ENCODE measurements at places on chromosomes 4 and X. TPM values are rescaled to one million over a fixed set of nuclear protein-coding genes. Genes with fewer than 3 reads are reported as not detected.

Gene NR3C2
- 22.4 TPM for total RNA-seq

Gene MAGEB5
- not detected for total RNA-seq

Gene BDH2
- total RNA-seq, result 20.3 TPM

Gene CFI
- 72.5 TPM for total RNA-seq

Gene NLGN4X
- total RNA-seq, result 9.8 TPM

Gene TMEM255A
- total RNA-seq, result 0.46 TPM

- no peak overlapping the region for H3K4me3 ChIP-seq
- no peaks in the 10 kb centered on the region for H3K4me1 ChIP-seq
Measured at GRCh38 chr4:78004270-78004669, 52.9 kb upstream of the FRAS1 start.

- no peak for DNase-seq
- peaks cover 5% of the 10 kb centered on the region for H3K4me1 ChIP-seq
- H3K27ac ChIP-seq, result no peak overlapping the region
- no peak overlapping the region for H3K4me3 ChIP-seq
- H3K27me3 ChIP-seq, result no peaks in the 10 kb centered on the region
Measured at GRCh38 chr4:70940134-70940533, 38.0 kb downstream of the MOB1B start.

GRCh38 chr4:139893801-139894200, 228.2 kb downstream of the MGST2 start:
- no peak overlapping the region for H3K4me3 ChIP-seq
- no peaks in the 10 kb centered on the region for H3K27me3 ChIP-seq
- H3K27ac ChIP-seq, result no peak overlapping the region
- H3K4me1 ChIP-seq, result no peaks in the 10 kb centered on the region
- no peaks in the 10 kb centered on the region for H3K36me3 ChIP-seq

DNA sequence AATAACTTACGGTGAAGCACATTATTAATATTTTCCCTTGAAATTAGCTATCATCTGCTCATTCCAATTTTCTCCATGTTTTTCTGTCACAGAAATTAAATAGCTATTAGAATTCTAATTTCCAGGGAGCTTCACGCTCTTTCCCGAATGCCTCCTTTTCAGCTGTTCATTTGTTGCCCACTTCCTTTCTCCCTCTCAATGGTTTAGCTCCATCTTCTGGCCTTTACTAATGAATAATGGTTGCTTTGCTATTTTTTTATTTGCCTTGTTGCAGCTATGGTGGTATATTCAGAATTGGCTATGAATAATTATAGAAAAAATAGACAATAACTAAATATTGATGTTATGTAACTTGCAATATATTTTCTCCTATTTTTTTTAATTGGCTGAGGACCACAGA, 70.5 kb downstream of the GRIA2 start:
- DNase-seq, result no peak
- H3K4me1 ChIP-seq, result no peaks in the 10 kb centered on the region
- H3K36me3 ChIP-seq, result no peaks in the 10 kb centered on the region
- no peak overlapping the region for H3K4me3 ChIP-seq
- no peaks in the 10 kb centered on the region for H3K27me3 ChIP-seq
- H3K27ac ChIP-seq, result no peak overlapping the region

DNA sequence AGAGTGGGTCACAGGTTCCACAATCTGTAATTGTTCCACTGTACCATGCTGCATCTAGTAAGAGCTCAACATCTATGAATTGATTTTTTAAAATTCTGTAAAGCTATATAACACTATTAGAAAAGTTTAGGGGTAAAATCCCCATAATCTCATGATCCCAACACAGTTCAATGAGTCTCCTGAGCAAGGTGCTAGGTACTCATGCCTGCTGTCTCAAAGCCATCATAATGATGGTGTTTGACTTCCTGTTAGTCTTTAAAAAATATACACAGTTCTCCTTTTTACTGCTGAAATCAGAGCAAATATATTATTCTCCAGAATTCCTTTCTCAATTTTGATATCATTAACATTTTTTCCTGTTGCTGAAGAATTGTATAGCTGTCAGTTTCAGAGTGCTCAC, 55.9 kb downstream of the SH3BGRL start:
- H3K4me3 ChIP-seq, result no peak overlapping the region
- no peaks in the 10 kb centered on the region for H3K27me3 ChIP-seq
- DNase-seq, result no peak
- no peaks in the 10 kb centered on the region for H3K36me3 ChIP-seq
- peak overlapping the region; percentile 29 for H3K27ac ChIP-seq

DNA sequence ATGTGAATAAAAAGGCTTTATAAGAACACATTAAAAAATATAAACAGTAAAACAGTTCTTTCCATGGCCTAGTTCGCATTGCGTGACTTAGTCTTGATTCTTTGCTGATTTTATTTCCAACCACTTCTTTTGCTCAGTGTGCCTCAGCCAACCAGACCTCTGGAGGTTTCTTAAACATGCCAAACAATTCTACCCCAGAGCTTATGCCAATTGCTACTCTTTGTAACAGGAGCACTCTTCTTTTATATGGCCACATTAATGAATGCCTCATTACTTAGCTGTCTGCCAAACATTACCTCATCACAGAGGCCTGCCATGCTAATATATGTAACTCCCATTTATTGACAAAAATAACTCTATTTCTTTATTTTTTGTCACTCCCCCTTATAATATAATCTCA, 202.3 kb downstream of the NDST4 start:
- H3K36me3 ChIP-seq, result no peaks in the 10 kb centered on the region
- H3K4me3 ChIP-seq, result no peak overlapping the region
- H3K27ac ChIP-seq, result no peak overlapping the region

GRCh38 chr4:138634915-138635314, 380.7 kb upstream of the NOCT start:
- no peak for DNase-seq
- no peak overlapping the region for H3K27ac ChIP-seq
- no peaks in the 10 kb centered on the region for H3K4me1 ChIP-seq
- H3K27me3 ChIP-seq, result no peaks in the 10 kb centered on the region

- H3K27ac ChIP-seq, result no peak overlapping the region
- H3K4me1 ChIP-seq, result no peaks in the 10 kb centered on the region
- no peaks in the 10 kb centered on the region for H3K36me3 ChIP-seq
- no peak overlapping the region for H3K4me3 ChIP-seq
Measured at GRCh38 chr4:188435381-188435780, 296.1 kb downstream of the TRIML1 start.

DNA sequence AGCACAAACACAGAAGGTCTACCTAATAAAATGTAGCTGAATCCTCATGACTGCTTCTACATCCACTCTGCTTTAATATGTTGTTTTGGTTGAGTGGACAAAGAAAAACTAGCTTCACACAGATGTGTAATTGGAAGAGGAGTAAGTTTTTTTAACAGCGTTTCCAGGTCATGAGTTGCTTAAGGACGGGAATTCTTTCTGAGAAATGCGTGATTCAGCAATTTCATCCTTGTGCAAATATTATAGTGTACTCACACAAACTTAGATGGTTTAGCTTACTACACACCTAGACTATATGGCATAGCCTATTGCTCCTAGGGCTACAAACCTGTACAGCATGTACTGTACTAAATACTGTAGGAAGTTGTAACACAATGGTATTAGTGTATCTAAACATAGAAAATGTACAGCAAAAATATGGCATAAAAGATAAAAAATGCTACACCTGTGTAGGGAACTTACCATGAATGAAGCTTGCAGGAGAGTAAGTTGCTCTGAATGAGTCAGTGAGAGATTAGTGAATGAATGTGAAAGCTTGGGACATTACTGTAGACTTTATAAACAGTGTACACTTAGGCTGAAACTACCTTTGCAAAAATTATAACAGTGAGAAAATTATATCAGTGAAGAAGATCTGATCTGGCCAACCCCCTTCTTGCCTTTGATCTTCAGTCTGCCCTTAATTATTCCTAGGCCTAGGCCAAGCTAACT, 70.8 kb upstream of the IL15 start:
- no peaks in the 10 kb centered on the region for H3K4me1 ChIP-seq
- H3K27me3 ChIP-seq, result no peaks in the 10 kb centered on the region
- DNase-seq, result no peak
- H3K36me3 ChIP-seq, result no peaks in the 10 kb centered on the region
- no peak overlapping the region for H3K27ac ChIP-seq
- H3K4me3 ChIP-seq, result no peak overlapping the region

DNA sequence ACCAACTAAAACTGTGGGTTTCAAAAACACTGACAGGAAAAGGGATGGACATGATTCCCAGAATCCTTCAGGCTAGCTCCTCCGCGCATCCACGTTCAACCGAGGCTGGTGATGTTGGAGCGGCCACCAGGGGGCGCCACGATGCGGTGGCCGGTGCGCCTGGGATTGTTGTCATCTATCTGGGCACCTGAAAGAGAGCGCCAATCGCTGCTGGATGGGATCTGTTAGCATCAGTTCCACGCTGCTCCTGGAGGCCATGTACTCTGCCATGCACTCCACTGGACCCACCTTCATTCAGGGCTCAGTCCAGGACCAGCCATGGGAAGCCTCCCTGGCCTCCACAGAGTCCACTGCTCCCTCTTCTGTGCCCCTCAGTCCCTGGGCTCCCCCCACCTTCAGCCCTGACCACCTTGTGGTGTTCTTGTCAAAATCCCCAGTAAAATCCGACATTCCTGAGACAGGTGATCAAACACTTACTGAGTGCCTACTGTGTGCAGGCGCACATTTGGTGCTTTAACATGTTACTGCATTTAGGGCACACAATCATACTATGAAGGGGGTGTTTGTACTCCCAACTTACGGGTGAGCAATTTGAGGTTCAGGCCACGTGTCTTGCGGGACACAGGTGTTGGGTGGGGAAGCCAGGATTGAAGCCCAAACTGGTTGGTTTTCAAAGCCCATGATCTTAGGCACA, 71.1 kb downstream of the CRMP1 start:
- H3K4me1 ChIP-seq, result peaks cover 5% of the 10 kb centered on the region
- no peak overlapping the region for H3K27ac ChIP-seq
- no peak overlapping the region for H3K4me3 ChIP-seq
- peak; percentile 63 for DNase-seq
- no peaks in the 10 kb centered on the region for H3K27me3 ChIP-seq

- no peaks in the 10 kb centered on the region for H3K4me1 ChIP-seq
- H3K27me3 ChIP-seq, result no peaks in the 10 kb centered on the region
- H3K27ac ChIP-seq, result no peak overlapping the region
- no peak overlapping the region for H3K4me3 ChIP-seq
- DNase-seq, result no peak
- H3K36me3 ChIP-seq, result no peaks in the 10 kb centered on the region
Measured at GRCh38 chr4:119715490-119716445, 87.2 kb upstream of the PDE5A start.

DNA sequence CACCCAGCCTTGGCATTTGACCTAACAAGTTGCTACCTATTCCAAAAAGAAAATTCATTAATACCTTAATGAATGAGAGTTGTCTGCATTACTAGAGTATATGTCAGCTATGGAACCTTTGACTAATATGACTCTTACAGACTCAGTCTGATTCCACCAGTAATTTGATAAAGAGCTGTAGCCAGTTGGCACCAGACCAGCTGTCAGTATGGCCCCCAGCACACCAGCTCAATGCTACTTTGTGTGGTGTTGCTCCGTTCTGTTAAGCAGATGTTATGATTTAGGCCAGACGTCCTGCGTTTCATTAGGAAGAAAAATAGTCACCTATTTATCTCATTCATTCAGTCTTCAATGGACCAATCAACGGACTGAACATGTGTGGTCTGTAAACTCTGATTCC, 215.5 kb downstream of the TLL1 start:
- H3K36me3 ChIP-seq, result no peaks in the 10 kb centered on the region
- H3K27me3 ChIP-seq, result no peaks in the 10 kb centered on the region
- H3K4me1 ChIP-seq, result no peaks in the 10 kb centered on the region
- H3K27ac ChIP-seq, result no peak overlapping the region
- DNase-seq, result no peak

- H3K27ac ChIP-seq, result no peak overlapping the region
- no peaks in the 10 kb centered on the region for H3K4me1 ChIP-seq
- H3K36me3 ChIP-seq, result no peaks in the 10 kb centered on the region
Measured at GRCh38 chr4:34791209-34791608, 1453.1 kb downstream of the ARAP2 start.

- H3K27ac ChIP-seq, result no peak overlapping the region
- H3K4me1 ChIP-seq, result peaks cover 23% of the 10 kb centered on the region
- H3K27me3 ChIP-seq, result no peaks in the 10 kb centered on the region
Measured at GRCh38 chr4:38150766-38151165, 190.6 kb downstream of the PTTG2 start.

DNA sequence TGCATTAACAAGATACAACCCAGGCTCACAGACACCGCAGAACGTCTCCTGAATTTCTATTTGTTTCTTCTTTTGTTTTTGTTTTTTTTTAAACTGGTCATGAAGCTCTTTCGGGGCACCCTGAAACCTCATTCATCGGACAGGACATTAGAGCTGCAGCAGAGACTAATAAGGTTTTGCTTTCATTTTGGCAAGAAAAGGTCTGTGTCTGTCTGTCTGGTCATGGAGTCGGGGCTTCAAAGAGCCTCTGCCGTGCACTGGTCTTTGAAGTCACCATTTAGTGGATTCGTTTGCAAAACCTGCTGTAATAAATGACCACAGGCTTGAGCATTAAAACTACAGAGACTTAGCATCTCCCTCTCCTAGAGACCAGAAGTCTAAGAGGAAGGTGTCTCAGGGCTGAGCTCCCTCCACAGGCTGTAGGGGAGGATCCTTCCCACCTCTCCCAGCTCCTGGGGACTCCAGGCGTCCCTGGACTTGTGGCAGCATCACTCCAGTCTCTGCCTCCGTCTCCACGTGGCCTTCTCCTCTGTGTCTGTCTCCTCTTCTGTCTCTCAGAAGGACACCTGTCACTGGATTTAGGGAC, 247.5 kb downstream of the CRLF2 start:
- H3K27me3 ChIP-seq, result no peaks in the 10 kb centered on the region
- no peaks in the 10 kb centered on the region for H3K4me1 ChIP-seq
- H3K4me3 ChIP-seq, result no peak overlapping the region
- H3K36me3 ChIP-seq, result no peaks in the 10 kb centered on the region

DNA sequence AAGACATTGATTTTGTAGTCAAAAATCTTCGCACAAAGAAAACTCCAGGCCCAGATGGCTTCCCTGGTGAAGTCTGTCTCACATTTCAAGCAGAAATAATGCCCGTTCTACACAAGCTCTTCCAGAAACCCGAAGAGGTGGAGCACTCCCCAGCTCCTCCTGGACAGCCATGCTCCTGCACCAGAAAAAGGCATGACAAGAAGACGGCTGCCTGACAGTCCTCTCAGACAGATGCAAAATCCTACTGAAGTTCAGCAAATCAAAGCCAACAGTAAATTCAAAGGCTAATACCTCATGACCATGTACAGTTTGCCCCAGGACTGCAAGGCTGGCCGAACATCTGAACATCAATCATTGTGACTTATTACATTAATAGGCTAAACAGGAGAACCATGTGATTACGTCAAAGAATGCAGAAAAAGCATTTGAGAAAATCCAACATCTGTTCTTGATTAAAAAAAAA, 30.8 kb upstream of the MXD4 start:
- H3K27ac ChIP-seq, result no peak overlapping the region
- H3K36me3 ChIP-seq, result no peaks in the 10 kb centered on the region
- peaks cover 8% of the 10 kb centered on the region for H3K4me1 ChIP-seq
- no peak overlapping the region for H3K4me3 ChIP-seq

- peak; percentile 89 for DNase-seq
- no peaks in the 10 kb centered on the region for H3K27me3 ChIP-seq
- no peak overlapping the region for H3K27ac ChIP-seq
- no peaks in the 10 kb centered on the region for H3K36me3 ChIP-seq
Measured at GRCh38 chr4:1809754-1810502, 16.8 kb downstream of the FGFR3 start.

GRCh38 chr4:80461412-80461811, 125.9 kb downstream of the CFAP299 start:
- no peaks in the 10 kb centered on the region for H3K27me3 ChIP-seq
- H3K36me3 ChIP-seq, result no peaks in the 10 kb centered on the region
- no peak overlapping the region for H3K27ac ChIP-seq
- H3K4me3 ChIP-seq, result no peak overlapping the region
